ENCODE measurements at places on chromosomes 12 and 14.

DNA sequence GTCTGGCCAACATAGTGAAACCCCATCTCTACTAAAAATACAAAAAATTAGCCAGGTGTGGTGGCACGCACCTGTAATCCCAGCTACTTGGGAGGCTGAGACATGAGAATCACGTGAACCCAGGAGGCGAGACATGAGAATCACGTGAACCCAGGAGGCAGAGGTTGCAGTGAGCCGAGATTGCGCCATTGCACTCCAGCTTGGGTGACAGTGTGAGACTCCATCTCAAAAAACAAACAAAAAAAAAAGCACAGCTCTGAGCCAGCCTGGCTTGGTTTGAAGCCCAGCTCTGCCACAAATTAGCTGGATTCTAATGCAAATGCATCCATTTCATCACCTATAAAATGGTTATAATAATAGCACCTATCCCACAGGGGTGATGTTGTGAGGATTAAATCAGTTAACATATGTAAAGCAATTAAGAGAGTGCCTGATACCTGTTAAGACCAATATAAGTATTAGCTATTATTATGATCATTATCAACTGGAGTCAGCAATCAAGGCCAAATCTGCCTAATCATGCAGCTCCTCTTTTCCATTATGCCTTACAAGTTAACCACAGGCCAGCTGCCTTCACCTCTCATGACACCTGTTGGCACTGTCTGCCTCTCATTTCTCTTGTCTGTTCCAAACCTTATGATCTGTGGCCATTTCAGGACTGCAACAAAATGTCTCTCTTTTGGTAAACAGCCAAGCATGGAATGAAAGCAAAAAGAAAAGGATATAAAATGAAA, 2.1 kb downstream of the GNPTAB start:
- no peak for DNase-seq

GRCh38 chr12:76183459-76184186, 99.1 kb upstream of the NAP1L1 start:
- DNase-seq, result peak; percentile 99

GRCh38 chr12:16046266-16046665, 135.1 kb downstream of the DERA start:
- DNase-seq, result no peak

GRCh38 chr14:66624336-66624937, 116.5 kb downstream of the GPHN start:
- peak; percentile 45 for DNase-seq

DNA sequence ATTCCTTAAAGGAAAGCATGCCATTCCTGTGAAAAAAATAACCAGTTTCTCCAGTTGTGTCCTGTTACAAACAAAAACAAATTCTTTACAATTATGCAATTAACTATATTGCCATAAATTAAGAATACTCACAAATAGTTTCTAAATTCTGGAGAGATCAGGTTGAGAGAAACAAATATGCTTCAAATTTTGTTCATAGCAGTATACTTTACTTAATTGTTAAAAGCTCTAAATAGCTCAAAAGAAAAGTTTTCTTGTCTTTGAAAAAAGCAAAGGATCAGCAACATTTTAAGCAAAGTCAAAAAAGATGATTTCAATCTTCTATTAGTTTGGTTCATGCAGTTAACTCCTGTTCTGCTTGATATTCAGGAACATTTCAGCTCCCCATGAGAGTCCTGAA, 109.7 kb downstream of the EML1 start:
- no peak for DNase-seq

DNA sequence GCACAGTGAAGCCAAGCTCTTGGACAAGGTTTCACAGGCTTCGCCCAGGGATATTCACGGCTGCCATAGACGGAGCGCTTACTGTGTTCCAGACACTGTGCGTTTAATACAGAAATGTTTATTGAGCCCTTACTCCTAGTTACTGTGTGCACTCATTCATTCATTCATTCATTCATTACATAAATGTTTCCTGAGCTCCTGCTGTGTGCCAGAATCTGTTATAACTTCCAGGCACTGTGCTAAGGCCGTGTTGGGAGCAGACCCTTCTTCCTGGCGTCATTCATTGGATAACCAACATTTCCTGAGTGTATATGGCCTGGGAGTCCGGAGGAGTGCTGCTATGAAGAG, 760 bp upstream of the MED13L start:
- no peak for DNase-seq

- DNase-seq, result no peak
Measured at GRCh38 chr12:65113621-65114035, 7.5 kb downstream of the WIF1 start.

GRCh38 chr12:41683513-41684240, 461.0 kb downstream of the GXYLT1 start:
- no peak for DNase-seq

DNA sequence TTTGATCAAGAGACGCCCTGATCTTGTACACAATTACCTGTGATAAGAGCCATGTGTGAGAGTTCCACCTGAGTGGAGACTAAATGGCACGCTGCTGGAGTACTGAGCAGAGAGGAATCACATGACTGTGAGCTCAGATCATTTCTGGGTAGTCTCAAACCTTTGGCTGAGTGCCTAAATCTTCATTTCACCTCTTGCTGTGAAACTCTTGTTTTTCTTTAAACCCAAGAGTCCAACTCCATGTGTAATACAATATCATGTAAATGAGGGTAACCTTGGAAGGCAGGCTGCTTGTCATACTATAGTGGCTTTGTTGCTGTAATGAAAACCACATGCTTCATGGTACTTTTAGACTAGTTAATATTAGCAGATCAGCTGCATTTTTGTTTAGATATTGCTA, 156.9 kb downstream of the CAND1 start:
- DNase-seq, result peak; percentile 92

DNA sequence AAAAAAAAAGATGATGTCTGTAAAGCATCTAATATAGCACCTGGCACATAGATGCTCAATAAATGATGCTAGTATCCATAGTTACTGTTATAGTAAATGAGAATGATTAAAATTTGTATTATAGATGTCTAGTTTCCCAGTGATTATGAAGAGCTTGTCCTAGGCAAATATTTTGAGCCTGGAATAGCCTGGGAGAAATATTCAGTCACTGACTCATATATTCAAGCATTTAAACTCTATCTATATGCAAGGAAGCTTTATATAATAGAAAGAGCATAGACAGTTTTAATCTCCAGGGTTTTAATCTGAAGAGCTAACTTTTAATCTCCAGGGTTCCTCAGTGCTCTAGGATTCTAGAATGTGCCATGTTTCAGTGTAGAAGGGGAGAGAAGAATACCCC, 91.5 kb upstream of the VASH1 start:
- no peak for DNase-seq

- no peak for DNase-seq
Measured at GRCh38 chr14:71341156-71341555, 433.9 kb downstream of the PCNX1 start.

DNA sequence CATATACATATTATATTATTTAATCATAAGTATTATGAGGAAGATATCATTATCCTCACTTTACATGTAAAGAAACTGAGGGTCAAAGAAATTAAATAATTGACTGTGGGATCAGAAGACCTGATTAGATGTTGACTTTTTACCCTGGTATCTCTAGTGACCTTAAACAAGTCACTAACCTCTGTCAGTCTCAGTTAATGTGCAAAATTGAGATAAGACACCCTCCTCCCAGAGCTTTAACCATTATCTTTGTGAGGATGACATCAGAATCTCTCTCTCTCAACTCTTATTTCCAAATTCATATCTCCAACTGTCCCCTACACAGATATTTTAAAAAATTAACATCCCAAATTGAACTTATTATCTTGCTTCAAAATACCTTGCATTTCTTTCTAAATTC, 177.8 kb downstream of the KLHL28 start:
- no peak for DNase-seq

DNA sequence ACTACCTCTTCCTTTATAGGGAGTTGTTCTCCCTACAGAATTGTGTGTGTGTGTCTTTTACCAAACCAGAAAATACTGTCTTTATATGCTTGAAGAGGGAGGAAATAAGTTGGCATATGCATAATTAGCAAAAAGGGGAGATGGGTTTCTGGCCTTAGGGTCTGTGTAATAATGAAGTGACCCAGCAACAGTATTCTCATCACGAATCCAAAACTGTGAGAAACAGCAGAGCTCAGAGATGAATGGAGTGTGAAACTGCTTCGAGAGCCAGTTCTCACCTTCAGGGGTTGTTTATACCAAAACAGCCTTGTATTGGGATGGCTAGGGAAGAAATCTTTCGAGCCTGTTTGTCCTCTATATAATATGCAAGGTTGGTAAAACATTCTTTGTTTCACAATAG, 227.5 kb downstream of the MON2 start:
- no peak for DNase-seq

- no peak for DNase-seq
Measured at GRCh38 chr12:103751171-103751570, 89.9 kb downstream of the NT5DC3 start.

DNA sequence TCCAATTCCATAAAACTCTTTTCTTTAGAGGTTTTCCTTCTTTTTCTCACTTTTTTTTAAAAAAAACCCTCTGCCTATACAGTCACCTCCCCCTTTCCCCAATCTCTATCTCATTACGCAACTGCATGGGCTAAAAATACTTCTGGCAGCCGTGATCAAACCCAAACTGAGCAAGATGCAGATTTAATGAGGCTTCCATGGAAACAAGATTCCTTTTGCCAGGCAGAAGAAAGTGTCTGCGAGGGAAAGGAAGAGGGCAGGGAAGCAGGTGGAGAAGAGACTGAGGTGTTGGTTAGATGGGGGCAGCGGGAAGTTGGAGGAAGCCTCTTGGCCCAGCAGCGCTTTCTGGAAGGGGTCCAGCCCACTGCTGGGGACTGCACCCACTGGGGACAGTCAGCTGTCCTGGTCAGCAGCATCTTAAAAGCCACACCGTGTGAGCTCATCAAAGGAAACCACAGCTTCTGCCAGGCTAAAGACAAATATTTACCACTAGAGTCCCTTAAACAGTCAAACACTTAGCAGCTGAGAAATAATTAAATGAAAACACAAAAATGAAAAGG, 90.4 kb downstream of the SLC8A3 start:
- DNase-seq, result peak; percentile 15
